Pulmonary artery endothelial cell (primary cell): ENCODE measurements at places on chromosomes 3 and 15. TPM values are rescaled to one million over a fixed set of nuclear protein-coding genes. Genes with fewer than 3 reads are reported as not detected.

CCR8 gene
- not detected in 2 replicates for total RNA-seq

ACY1 gene
- 14.6 and 23.7 TPM in 2 replicates for total RNA-seq

DNA sequence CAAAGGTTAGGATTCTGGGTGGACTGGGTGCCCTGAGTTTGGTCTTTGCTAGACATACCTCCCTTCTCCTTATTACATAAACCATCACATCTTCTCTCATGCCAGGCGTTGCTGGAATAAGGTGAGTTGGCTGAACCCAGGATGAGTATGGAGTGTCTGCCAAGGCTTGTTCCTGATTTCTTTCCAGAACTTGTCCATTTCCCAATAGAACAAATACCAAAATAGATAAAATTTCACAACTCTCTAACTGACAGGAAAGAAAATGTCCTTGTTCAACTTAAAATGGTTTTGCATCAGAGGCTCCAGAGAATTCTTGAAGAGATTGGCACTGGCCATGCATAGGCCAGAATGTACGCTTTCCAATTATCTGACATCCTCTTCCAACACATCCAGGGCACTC, 291.9 kb downstream of the IGSF11 start:
- no peak for DNase-seq

BUB1B gene
- 26.8 and 51.2 TPM in 2 replicates for total RNA-seq

- DNase-seq = no peak
Observed at GRCh38 chr3:177657243-177657642, 460.0 kb upstream of the TBL1XR1 start.

- DNase-seq = peak; percentile 68
Observed at GRCh38 chr3:188947401-188948280, 224.1 kb upstream of the TPRG1 start.

DNA sequence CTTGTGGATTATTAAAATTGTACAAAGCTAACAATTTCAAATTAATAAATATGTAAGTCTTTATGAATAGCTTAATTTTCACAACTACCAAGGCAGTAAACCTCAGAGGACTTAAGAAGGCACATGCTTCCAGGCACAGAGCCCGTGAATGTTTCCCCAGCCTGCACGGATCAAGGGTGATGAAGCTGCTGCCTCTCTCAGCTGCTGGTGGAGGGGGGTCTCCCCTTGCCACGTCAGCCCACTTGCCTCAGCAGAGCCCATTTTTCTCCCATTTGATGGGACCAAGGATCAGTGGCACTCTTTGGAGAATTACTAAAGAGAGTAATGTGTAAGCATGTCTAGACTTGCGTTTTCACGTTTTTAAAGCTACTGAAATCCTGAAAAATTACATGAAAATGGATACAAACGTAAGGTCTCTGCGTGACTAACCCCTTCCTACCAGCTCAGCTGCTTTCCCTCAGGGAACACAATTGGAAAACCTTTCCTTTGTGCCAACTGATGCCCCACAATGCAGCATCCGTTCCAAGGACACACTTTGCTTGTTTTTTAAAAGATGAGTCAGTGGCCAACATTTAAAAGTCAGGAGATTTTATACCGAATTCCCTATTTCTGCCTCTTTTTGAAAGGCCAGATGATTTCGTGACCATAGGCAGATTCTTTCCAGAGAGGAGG, 494.1 kb downstream of the GABRG3 start:
- DNase-seq = no peak

SH2D7 gene
- not detected in 2 replicates for total RNA-seq

DNA sequence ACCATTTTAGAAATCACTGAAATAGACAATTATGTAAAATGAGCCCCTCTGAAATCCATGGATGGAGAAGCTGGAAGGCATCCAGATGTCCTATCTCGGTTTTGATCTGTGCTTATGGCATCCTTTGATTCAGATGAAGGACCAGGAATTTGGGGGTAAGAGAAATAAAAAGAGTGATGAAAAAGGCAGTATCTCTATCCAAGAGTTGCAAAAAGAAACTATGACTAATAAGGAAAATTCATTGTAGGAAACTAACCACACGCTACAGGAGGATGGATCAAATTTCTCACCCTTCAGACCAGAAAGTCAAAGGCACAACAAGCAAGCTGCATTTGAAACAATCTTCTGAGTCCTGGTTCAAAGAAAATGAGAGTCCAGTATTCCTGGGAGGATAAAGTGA, 34.8 kb downstream of the SRGAP3 start:
- DNase-seq = no peak

ALG3 gene
- total RNA-seq = 23.6 and 25.7 TPM in 2 replicates

DNA sequence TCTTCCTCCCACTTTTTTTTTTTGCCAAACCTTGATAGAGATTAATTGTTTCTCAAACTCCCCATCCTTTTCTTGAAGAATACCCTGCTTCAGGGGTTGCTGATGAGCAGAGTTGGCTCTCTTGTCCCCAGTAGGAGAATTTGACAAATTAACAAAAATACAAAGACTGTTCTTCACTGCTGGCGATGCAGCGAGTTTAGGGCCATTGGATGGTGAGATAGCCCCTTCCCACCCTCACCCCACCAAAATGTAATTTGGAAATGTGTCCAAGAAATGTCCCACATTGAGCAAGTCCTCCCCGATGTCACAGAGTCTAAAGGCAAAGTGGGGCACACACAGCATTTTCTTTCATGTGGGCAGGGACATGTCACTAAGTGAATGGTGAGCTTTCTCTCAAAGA, 136.0 kb upstream of the RARB start:
- no peak for DNase-seq

- no peak for DNase-seq
Observed at GRCh38 chr3:10964537-10965167, 27.9 kb upstream of the SLC6A1 start.

DNA sequence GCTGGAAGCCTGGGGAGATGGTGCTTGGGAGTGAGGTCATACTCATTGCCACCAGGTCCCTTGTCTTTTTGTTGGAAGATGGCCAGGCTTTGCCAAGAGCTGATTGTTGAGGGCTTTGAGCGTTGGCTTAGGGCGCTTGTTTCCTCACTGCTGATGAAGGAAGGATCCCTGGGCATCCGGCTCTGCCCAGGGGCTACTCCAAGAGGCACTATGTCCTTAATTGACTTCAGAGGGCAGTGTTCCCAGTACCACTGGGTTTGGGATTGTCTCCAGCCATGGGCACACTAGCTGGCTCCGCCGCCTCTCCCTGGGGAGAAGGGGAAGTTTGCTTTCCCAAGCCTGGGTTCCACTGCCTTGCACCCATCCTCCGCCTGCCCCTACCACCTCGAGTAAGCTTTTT, 57.2 kb upstream of the RGMA start:
- no peak for DNase-seq

DNA sequence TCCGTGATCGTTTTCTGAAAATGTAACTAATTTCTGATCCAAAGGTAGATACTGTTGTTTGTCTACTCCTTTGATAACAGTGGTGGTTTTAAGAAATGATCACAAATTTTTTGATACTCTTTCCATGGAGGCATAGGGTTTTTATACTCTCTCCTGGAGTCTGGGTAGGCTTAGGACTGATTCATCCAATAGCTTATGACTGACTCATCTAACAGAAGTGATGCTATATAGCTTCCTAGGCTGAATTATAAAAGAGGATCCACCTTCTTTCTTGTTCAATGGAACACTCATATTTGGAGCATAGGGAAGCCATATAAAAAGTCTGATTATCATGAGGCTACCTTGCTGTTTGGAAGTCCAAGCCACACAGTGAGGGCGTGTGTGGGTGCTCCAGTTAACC, 84.3 kb downstream of the CHST2 start:
- DNase-seq = no peak

- DNase-seq = peak; percentile 47
Observed at GRCh38 chr15:73560501-73561117, 72.6 kb downstream of the NPTN start.

DNA sequence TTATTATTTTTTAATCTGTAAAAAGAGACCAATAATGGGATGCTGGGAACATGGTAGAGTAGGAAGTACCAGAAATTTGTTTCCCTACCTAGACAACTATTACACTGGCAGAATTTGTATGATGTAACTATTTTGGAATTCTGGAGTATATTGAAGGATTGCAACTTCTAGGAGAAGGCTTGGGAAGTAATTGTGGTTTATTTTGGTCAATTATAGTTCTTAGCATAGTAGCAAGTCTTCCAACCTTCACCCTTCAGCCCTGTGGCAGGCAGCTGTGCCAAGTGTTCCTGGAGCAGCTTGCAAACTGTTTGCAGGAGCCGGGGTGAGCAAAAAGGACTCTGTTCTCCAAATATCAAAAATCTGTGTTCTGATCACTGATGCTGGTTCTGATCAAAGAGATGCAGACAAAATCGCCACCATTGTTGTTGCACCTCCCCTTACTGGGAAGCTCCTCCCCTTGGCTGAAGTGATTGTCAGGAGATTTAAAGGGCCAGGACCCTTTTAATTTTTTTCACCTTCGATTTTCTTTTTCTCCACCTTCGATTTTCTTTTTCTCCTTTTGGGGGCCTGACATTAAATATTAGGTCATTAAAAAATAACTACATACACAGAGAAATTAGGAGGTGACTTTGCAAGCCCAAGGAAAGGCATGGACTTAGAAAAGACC, 363.3 kb downstream of the SLC9A9 start:
- no peak for DNase-seq

GRCh38 chr15:101543431-101543830, 53.9 kb upstream of the PCSK6 start:
- DNase-seq = no peak

SPTSSB gene
- total RNA-seq = not detected in 2 replicates

DNA sequence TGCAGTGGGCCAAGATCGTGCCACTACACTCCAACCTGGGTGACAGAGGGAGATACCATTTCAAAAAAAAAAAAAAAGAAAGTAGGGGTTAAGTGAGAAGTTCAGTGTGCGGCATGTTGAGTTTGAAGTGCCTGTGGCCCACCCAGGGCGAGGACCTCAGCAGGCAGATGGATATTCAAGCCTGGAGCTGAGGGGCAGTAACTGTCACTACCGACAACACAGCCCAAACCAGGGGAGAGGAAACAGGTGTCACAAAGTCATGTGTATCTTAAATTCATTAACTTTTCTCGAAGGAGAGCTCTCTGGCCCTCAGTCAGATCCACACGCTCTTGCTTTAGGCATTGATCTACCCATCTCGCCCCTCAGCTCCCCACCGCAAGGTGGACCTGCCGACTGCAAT, 45.3 kb downstream of the FEM1B start:
- no peak for DNase-seq

DNA sequence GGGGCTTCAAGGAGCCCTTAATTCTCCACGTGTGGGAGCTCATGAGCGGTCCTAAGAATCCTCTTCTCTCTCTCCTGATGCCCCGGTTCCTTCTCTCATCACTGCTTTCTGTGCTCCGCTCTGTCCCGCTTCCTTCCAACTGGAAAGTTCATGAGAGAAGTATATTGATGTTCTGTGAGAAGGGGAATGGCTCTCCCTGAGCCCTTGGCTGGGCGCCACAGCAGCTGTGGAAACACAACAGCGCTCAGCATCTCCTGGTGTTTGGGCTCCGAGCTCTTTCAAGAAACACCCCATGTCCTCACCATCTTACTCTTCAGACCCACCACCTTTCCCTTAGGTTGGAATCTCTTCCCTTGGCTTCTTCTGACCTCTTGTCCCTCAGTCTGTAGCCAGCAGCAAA, 161.7 kb downstream of the VGLL4 start:
- no peak for DNase-seq

SOX14 gene
- total RNA-seq = not detected in 2 replicates

PTX3 gene
- total RNA-seq = 1,084 and 1,117 TPM in 2 replicates

GRCh38 chr3:7275396-7275795, 414.5 kb downstream of the GRM7 start:
- no peak for DNase-seq

BTBD1 gene
- total RNA-seq = 115 and 126 TPM in 2 replicates

PLA2G4F gene
- total RNA-seq = not detected in 2 replicates

DNA sequence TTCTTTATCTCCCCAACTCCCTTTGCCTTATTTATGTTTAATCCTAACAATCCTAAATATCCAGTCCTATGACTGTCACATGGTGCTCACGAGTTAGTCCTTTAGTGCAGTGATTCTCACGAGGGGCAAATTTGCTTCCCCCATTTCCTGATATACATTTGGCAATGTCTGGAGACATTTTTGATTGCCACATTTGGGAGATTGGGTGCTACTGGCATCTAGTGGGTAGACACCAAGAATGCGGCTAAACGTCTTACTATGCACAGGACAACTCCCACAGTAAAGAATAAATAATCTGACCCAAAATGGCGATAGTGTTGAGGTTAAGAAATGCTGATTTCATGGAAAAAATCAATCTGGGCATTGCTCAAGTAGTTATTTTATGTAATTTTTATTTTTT, 466.5 kb downstream of the ROBO2 start:
- no peak for DNase-seq

- DNase-seq = no peak
Observed at GRCh38 chr3:126490619-126491018, 14.9 kb upstream of the ZXDC start.

DNA sequence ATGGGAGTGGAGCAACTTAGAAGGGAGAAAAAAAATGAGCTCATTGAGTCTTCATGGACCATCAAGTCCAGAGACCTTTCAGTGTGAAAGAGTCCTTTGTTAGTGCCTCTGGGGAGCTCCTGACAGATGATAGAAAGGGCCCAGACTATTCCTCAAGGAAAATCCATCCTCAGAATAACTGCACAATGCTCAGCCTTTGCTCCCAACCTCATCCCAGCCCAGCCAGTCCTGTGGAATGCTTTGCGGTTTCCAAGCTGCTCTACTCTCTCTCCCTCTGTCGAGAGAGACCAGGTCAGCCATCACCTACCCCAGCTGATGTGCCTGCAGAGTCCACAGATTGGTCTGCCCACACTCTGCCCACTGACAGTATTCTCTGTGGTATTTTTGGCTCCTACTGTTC, 406.2 kb downstream of the MFSD1 start:
- DNase-seq = no peak

- DNase-seq = peak; percentile 37
Observed at GRCh38 chr3:123884203-123884831, at the start of gene MYLK. TSS of gene MYLK (minus strand) at chr3:123884332. CDS start at chr3:123793841, 90,491 bp downstream.

DNA sequence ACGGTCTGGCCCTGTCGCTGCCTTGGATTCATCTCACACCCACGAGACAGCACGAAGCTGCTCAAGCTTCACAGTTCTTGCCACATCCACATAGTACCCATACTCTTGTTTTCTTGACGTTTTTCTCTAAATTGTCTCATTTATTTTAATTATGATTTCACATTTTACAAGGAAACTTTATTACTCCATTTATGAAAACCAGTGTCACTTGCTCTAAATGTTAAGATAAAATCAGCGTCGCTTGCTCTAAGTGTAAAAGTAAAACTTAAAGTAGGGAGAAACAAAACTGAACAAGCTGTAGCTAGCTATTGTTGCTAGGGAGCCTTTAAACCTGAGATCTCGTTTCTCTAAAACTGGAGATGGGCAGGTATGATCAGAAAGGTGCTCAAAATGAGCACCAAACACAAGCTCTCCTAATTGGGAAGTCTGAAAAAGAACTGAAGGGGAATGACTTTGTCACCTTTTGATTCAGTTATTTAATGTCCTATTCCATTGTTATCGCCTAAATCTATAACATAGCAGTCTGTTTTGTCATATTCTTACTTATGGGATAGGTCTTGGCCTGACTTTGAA, 680 bp downstream of the IFT122 start:
- no peak for DNase-seq

DNA sequence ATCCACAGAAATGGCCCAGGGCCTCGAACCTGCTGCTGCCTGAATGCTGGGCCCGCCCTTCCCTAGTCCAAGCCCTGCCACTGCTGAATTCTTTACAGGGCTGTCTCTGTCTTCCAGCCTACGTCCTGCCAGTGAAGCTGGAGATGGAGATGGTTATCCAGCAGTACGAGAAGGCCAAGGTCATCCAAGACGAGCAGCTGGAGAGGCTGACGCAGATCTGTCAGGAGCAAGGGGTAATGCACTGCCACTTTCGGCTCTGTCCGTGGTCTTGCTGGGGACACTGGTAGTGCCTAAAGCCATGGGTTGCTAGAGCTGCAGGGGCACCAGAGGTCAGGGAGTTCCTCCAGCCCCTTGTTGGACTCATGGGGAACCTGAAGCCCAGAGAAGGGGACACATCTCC, 115.7 kb downstream of the TMEM266 start:
- no peak for DNase-seq
